Stimulated activated CD8-positive, alpha-beta memory T cell treated with anti-CD3 and anti-CD28 coated beads, Interleukin-4, amount 100 ng/mL, for 4 hours (primary cell): ENCODE measurements at places on chromosomes 4 and X.

- DNase-seq, result no peak
These were observed 61.1 kb downstream of the HDX start for GRCh38 chrX:84441143-84441542.

DNA sequence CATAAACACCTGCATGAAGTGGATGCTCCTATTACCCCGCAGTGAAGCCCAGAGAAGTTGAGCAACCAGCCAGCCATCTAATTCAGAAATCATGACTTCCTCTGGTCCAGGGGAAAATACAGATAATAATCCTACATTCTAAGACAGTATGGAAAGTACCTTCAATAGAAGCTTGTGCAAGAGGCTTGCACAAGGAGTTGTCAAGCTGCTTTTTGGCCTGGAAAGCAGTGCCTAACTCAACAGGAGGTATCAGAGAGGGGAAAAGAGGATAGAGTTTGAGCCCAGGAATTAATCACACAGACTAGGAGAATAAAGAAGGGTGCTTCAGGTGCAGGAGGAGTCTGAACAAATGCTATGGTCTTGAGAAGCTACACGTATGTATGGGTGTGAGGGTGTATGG is 26.7 kb downstream of the TMEM192 start:
- DNase-seq, result no peak

GRCh38 chr4:11587797-11588196 is 159.1 kb upstream of the HS3ST1 start:
- no peak for DNase-seq

DNA sequence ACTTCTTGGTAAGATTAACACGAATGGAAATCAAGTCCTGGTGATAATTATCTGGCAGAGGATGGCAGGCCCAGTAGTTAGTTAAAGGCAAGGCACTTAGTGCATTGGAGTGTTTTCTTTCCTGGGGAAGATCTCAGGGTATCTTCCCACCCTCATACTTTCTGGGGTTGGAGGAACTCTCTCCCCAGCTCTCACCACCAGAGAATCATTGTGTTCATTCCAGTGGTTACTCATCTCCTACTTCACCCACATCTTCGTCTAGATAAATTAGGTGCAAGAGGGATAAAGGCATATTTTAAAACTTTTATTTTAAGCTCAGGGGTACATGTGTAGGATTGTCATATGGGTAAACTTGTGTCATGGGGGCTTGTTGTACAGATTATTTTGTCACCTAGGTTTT is 67.5 kb upstream of the SH3RF1 start:
- no peak for DNase-seq
